NCI-H187 treated with DMSO at 0.1 percent for 48 hours (cell line): ENCODE measurements at places on chromosomes 1 and 21.

DNA sequence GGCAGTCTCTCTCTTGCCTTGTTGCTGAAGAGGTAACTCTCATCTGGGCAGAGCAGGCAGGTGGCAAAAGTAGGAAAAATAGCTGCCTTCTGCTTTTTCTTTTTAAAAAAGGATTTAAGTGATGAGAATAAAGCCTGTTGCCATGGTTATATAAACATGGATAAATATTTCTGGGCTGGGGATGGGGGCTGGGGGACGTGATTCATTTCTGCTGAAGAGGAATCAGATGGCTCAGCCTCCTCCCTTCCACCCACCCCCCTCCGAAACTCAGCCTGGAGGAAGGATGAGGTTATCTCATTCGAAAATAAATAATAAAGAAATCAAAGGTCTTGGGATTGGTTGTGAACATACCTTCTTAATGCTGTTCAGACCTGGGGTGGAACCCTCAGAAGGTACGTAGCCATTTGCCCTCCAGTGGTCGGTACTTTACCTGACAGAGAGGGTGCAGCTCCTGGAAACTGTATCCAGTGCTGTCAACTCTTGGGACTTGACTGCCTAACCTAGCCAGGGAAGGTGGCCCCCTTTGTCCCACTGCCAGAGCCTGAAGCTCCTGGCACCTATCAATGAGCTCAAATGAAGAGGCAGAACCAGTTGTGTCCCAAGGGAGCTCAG lies 3.8 kb upstream of the INKA2 start:
- DNase-seq, result no peak

DNA sequence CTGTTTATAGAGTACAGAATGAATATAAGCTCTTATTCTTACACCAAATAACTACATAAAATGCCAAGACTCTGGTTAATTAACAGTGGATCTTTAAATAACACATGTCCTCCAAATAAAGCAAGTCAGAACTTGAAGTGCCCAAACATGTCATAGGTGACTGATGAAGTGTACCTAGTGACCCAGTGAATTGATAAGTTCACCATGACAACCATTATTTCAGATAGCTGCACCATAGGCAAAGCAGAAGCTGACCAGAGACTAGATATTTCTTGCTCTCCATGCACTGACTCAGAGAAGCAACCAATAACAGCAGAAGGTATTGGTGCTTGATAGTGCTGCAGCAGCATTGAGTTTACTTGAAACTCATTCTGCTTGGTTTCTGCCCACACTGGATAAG lies 192.1 kb downstream of the DUSP10 start:
- DNase-seq, result no peak

DNA sequence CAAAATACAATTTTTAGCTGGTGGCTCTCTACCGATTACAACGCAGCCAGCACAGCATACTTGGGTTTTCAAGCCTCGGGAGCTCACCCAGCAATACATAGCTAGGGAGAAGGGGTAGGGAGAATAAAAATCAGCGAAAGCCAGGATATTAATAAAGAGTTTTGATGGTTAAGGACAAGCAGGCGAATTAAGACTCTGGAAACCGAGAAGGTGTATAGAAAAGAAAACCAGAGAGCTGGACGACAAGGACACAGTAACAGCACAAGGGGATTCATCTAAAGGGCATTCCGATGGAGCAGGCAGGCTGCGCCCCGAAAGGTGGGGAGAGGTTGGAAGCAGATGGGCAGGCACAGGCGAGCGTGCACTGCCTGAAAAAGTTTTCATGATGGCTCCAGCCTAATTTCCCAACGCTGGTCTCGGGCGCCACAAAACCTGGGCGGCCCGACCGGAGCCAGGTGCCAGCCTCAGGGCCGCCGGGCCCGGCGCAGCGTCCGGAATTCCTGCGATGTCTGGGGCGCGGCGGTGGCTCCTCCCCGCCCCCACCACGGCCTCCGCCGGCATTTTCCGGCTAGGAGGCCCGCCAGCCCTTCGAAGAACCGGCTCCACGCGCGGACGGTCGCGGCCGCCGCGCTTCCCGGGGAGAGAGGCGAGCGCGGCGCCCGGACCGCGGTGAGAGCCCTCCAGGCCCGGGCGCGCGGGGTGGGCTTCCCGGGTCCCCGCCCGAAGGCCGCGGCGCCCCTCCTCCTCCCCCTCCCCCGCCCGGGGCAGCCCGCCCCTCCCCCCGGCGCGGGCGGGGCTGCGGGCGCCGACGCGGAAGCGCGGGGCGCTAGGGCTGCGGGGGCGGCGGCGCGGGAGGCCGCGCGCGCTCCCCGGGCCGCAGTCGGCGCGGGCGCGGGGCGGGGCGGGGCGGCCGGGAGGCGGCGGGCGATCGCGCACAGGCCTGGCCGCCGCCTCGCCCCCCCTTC lies 774 bp upstream of the DYRK1A start:
- DNase-seq, result no peak

GRCh38 chr1:107140703-107141490 lies at the start of gene NTNG1:
TSS of gene NTNG1 (plus strand) at chr1:107141039.
- no peak for DNase-seq

- DNase-seq, result no peak
Measured at GRCh38 chr1:167517535-167518330, 596 bp downstream of the CD247 start.

GRCh38 chr1:37764888-37765441 lies at the start of gene EPHA10:
TSS of gene EPHA10 (minus strand) at chr1:37765120. CDS start at chr1:37765066, 54 bp downstream.
- peak; percentile 9 for DNase-seq

- no peak for DNase-seq
Measured at GRCh38 chr21:34740198-34740597, 71.4 kb downstream of the CLIC6 start.

DNA sequence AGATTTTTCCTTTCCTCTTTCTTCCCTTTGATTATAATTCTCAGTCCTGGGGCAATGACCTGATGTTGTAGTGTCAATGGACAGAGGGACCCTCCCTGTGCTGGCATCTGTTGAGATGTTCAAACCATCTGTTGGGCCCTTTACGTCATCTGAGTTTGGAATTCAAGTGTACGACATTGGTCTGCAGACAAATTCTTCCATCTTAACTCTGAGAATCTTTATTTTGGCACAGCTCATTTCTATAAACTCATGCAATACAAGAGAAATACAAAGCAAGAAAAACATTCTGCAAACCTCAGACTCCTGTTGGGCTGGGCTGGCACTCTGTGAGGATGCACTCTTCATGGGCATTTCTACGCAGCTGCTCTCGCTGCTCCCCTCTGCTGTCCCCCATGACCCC lies 54.2 kb downstream of the IFI44 start:
- no peak for DNase-seq

DNA sequence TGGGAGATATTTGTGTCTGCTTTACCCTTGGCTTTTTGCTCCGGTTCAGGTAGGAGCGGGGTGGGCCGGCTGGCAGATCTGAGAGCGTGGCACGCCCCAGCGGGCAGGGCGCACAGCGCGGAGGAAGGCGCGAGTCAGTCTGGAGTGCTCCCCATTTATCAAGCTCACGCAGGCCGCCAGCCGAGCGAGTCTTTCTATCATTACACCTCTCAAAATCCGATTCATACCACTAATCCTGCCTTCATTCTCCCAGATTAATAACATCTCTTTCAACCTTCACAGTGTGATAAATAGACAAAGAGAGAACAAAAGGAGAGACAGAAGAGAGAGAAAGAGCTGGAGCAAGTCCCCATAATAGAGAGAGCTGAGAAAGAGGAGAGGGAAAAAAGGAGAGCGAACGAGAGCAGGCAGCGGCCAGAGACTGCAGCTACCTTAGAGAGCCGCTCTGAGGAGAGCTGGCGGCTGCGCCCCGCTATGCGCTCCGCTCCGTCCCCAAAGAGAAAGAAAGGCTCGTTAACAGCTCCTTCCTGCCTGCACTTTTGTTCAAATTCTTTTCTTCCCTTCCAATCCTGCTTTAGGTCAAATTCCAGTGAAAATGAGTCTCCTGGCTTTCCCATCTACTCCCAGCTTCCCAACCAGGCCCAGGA lies 48.0 kb downstream of the DMAP1 start:
- no peak for DNase-seq

DNA sequence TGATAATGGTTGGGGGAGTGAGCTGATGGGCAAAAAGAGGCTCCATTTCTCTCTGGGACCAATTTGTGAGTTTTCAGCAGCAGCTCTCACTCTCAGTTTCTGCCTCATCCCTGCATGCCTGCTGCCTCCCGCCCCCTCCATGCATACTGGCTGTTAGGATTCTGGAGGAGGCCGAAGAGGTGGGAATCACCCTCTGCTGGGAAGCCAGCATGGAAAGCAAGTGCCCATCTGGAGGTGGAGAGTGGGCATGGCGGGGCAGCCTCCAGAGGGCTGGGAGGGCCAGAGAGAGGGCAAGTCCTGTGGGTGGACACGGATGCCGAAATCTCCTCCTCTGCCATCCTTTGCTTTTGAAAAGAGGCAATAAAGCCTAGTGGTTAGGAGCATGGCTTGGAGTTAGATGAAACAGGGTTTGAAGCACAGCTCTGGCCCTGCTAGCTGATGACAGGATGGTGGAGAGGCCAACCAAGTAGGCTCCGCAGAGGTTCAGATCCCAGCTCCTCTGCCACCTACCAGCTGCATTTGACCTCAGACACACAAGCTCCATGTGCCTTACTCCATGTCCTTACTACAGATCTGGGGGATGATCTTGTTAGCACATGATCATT lies 113.4 kb downstream of the GRIK3 start:
- no peak for DNase-seq

DNA sequence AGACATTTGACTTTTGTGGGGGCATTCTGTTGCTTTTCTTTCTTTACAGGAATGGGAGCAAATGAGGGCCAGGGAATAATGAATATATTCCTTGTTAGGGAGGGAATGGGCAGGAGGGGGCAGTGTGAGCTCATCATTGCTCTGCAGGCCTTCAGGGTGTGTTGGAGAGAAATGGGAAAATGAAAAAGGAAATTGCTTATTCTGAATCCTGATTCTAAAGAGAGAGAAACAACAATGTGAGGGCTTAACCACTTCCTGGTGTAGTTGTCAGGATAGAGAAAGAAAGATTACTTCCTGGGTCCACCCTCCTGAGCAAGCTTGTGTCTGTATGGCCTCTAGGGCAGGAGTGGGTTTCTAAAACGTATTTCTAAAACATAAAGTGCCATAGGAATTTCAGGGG lies 28.3 kb downstream of the VANGL2 start:
- no peak for DNase-seq

DNA sequence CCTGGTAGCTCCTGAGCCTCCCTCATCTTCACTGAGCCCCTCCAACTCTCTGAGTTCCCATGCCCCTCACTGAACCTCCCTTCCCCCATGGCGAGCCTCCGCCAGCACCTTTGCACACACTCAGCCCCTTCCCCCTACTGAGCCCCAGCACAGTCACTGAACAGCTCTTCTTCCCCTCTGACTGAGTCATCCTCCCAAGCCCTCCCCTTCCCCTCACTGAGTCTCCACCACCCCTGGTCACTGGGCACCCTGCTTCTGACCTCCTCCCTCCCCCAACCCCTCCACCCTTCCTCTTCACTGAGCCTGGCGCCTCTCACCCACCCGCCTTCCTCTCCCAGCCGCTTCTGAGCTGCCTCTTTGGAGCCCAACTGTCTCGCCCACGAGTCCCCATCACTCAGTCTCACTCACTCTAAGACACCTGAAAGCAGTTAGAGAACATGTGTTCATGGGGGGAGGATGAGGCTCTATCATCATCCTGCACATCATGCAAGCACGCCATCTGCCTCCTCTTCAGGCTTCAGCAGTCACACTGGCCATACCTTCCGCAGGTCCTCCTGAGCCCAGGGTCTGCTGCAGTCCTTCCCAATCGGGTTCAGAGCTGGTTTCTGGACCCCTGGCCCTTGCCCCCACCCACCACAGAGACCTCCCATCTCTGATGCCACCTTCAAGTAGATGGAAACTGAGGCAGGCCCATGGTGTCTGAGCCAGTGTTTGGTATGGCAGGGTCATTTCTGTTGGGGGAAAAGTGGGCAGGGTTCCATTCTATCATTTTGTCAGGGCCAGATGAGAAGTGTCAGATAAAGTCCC lies 2.0 kb upstream of the TRNP1 start:
- DNase-seq, result no peak

DNA sequence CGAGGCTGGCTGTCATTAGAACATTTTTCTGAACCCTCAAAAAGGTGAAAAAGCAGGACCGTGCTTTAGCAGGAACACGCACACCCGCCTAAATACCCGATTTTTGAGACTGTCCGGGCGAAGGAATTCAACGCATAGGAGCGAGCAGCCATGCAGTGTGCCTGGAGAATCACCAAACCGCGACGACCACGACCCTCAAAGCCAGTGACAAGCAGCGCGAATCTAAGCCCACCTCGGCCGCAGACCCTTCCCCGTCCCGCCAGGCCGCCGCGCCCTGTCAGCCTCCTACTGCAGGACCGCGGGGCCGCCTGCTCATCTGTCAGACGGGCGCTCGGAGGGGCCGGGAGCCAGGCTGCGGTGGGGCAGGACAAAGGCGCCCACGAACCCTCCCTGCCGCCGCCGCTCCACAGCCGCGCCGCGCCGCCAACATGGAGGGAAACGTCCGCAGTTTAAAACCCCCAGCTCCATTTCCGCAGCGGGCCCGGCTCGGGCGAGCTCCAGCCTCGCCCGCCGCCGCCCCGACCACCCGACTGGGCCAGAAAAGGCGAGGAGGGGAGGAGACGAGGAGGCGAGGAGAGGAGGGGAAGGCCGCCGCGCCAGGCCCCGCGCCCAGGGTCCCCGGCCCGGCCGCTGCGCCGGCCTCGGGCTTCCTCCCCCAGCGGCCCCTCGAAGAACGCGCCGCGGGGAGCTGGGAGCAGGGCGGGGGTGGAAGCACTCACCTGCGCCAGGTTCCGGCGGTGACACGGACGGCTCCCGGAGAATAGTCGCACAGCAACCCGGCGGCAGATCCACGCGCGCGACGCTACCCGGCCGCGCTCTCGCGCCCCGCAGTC lies at the start of gene LBR:
TSS of gene LBR (minus strand) at position 804 of the 833 bp plus-strand sequence. CDS start 3,963 bp downstream, outside the sequence.
- no peak for DNase-seq

DNA sequence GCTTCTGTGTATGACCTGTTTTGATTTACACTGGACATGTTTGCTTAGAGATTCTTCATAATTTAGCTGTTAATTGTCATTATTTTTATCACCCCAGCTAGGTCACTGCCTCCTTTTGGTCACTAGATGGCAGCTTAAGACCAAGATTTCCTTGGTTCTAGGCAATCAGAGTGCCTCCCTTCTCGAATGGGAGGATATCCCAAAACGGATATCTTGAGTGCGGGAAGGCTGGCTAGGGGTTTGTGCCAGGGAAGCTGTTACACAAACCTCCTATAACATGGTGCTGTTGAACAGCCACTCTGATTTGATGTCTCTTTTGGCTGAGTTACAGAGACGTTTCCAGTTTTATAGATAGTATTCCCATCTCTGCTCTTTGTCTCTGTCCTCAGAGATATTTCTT lies 283.5 kb downstream of the S1PR1 start:
- no peak for DNase-seq

DNA sequence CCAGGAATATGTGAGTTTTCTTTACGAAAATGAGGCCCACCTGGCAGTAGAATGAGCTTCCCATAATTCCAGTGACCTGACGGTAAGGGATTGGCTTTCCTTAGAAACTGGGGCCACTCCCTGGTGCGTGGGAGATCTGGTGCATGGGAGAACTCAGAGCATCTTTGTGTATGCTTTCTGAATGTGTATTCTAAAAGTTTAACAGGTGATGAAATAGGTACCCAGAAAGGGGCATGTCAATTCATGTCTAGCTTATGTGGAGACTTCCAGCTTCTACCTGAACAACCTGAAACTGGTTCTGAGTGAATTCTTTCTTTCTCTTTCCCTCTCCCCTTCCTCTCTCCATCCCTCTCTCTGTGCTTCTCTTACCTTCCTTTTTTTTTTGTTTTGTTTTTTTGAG lies 15.2 kb upstream of the FCRLA start:
- no peak for DNase-seq

- no peak for DNase-seq
Measured at GRCh38 chr1:235938709-235939479, 72.2 kb upstream of the LYST start.
